ENCODE measurements at places on chromosomes 11 and 22.

GRCh38 chr22:37601540-37602442 lies 6.8 kb upstream of the GGA1 start:
- DNase-seq, result peak; percentile 66

GRCh38 chr11:85787168-85787567 lies 23.8 kb downstream of the SYTL2 start:
- no peak for DNase-seq

- DNase-seq, result no peak
Measured at GRCh38 chr11:14111496-14111895, 149.0 kb downstream of the SPON1 start.

GRCh38 chr22:47334601-47335000 lies 572.2 kb downstream of the TBC1D22A start:
- no peak for DNase-seq

GRCh38 chr22:19722178-19722981 lies 959 bp upstream of the GP1BB start:
- no peak for DNase-seq

DNA sequence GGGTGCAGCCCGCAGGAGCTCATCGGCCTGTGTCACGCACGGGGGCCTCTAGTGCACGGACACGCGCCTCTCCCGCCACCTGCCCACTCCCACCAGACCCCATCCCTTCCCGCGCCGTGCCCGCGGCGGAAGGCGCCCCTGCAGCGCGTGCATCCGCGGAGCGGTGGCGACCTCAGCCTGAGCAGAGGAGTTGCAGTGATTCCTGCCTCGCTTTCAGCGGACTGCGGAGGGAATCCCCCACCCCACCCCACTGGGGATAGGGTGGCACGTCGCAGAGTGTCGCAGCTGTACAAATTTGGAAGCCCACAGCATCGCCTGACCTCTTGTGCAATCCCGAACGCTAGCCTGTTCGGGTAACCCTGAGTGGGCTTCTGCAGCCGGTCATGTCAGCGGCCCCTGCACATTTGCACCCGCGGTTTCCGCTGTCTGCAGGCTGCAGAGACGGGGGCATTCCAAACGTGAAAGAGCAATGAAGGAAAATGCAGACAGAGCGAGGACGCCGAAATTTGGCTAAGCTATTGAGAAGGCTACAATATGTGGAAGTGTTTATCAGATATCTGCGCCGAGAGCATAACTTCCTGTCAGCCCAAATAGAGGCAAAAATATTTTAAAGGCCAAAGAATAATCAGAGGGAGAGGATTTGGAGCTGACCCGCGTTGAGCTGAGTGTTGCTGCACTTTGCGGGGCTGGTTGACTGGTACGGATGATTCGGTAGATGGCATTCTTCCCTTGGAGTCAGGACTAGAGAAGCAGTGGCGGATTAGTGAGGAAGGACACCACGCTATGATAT lies 617 bp upstream of the ARHGAP20 start:
- DNase-seq, result peak; percentile 64

DNA sequence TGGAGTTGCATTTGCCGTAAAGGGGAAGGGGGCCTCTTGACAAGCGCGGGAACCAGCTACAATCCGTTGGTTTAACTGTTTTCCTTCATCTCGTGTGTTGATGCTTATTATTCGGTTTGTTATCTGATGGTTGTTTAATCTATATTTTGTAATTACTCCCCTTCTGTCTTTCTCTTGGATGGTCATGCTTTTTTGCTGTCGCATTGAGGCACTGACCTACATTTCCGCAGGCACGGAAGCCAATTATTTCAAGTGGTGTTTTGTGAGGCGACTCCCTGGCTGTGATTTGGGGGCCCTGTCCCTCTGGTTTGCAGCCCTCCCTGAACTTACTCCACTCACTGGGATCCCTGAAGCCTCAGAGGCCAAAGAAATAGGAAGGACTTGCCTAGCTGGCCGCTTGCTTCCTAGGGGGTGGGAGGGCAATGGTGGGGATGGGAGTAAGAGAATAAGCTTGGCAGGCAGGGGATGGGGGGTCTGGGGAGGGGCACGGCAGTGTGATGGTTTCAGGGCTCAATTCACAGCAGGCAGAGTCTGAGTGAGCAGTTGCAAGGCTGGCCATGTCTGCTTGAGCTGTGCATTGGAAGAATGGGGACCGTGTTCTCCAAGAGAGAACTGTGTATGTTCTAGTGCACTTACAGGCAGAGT lies 165.8 kb upstream of the B3GAT1 start:
- DNase-seq, result no peak

Measured in GM23248 (cell line).